ENCODE measurements at places on chromosomes 12 and 14. TPM values are rescaled to one million over a fixed set of nuclear protein-coding genes. Genes with fewer than 3 reads are reported as not detected.

- peak overlapping the region; percentile 88 for H3K27ac ChIP-seq
- H3K36me3 ChIP-seq = peaks cover 3% of the 10 kb centered on the region
- peak overlapping the region; percentile 97 for H3K4me3 ChIP-seq
- H3K4me1 ChIP-seq = peaks cover 15% of the 10 kb centered on the region
- no peaks in the 10 kb centered on the region for H3K27me3 ChIP-seq
- peak; percentile 99 for DNase-seq
These were observed 19.3 kb downstream of the HPD start for GRCh38 chr12:121839106-121839992.

DNA sequence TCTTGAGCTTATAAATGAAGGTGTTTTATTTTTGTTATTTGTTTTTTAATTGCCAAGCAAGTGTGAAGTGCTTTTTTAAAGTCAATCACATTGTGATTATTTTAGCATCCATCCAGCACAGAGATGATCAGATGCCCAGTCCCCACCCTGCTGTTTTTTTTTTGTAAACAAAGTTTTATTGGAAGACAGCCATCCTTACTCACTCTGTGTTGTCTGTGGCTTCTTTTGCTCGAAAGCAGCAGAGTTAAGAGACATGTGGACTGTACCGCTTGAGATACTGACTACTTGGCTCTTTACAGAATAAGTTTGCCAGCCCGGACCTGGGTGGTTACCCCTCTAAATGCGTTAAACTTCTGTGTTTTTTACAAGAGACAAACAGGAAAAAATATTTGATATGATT lies 30.9 kb upstream of the AMN start:
- H3K27ac ChIP-seq = no peak overlapping the region
- no peak for DNase-seq
- no peak overlapping the region for H3K4me3 ChIP-seq
- peaks cover 4% of the 10 kb centered on the region for H3K4me1 ChIP-seq
- H3K27me3 ChIP-seq = no peaks in the 10 kb centered on the region

OTUB2 gene
- total RNA-seq = 0.12 TPM

DNA sequence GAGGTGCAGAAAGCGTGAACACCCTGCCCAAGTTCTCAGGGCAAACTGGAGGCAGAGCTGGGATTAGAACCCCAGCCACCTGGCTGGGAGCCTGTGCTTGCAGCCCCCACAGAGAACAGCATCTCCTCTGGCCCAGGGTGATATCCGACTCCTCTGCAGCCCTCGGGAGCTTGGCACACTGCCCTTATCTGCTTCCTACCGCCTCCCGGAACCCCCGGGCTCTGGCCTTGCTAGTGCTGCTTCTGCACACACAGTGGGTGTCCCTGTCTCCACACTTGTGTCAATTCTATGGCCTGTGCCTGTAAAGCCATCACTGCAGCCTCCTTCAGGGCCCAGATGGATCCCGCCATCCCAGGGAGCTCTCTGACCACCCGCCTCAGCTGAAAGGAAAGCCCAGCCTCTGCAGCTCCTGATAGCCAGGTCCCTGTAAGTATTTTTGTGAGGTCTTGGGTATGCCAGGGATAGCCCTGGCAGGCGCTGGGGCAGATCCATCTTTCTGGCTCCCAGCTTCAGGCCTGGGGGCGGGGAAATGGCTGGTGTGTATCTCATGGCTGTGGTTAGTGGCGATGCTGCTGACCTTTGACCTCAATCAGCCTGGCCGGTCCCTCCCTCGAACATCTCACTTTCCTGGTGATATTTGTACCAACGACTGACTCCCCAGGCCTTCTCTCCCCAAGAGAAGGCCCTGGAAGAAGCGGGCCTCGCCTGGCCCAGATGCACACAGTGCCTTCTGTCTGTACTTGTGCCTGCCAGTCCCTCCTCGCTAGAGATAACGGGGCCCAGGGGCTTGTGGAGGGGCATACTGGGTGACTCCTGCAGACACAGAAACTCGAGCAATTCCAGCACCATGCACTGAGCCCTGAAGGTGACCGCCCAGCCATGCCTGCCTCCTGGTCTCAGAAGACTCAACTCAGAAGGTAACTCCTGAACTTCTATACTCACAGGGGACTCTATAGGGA lies 183.8 kb downstream of the CALM1 start:
- no peak overlapping the region for H3K4me3 ChIP-seq
- no peak overlapping the region for H3K27ac ChIP-seq
- no peaks in the 10 kb centered on the region for H3K27me3 ChIP-seq
- no peaks in the 10 kb centered on the region for H3K36me3 ChIP-seq
- DNase-seq = no peak
- H3K4me1 ChIP-seq = no peaks in the 10 kb centered on the region

DNA sequence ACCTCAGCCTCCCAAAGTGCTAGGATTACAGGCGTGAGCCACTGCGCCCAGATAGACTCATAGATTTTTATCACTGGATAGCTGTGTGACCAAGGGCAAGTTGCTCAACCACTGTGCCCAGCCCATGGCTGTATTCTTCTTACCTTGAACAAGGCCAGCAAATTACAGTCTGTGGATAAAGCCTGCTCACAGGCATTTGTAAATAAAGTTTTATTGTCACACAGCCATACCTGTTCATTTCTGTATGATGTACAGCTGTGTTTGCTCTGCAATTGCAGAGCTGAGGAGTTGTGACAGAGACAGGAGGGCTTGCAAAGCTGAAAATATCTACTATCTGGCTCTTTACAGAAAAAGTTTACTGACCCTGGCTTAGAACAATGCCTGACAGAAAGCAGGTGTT lies 35.2 kb upstream of the LHX5 start:
- H3K4me1 ChIP-seq = no peaks in the 10 kb centered on the region
- H3K27ac ChIP-seq = no peak overlapping the region
- H3K27me3 ChIP-seq = peaks cover 36% of the 10 kb centered on the region
- no peak overlapping the region for H3K4me3 ChIP-seq
- DNase-seq = no peak
- H3K36me3 ChIP-seq = no peaks in the 10 kb centered on the region

GRCh38 chr14:101717663-101718490 lies 43.6 kb upstream of the PPP2R5C start:
- H3K4me3 ChIP-seq = no peak overlapping the region
- H3K27ac ChIP-seq = no peak overlapping the region
- H3K27me3 ChIP-seq = peaks cover 26% of the 10 kb centered on the region
- H3K4me1 ChIP-seq = peaks cover 12% of the 10 kb centered on the region

GRCh38 chr14:26636561-26636960 lies 38.7 kb upstream of the NOVA1 start:
- H3K4me3 ChIP-seq = no peak overlapping the region
- no peaks in the 10 kb centered on the region for H3K4me1 ChIP-seq

TBC1D30 gene
- 0.13 TPM for total RNA-seq

DNA sequence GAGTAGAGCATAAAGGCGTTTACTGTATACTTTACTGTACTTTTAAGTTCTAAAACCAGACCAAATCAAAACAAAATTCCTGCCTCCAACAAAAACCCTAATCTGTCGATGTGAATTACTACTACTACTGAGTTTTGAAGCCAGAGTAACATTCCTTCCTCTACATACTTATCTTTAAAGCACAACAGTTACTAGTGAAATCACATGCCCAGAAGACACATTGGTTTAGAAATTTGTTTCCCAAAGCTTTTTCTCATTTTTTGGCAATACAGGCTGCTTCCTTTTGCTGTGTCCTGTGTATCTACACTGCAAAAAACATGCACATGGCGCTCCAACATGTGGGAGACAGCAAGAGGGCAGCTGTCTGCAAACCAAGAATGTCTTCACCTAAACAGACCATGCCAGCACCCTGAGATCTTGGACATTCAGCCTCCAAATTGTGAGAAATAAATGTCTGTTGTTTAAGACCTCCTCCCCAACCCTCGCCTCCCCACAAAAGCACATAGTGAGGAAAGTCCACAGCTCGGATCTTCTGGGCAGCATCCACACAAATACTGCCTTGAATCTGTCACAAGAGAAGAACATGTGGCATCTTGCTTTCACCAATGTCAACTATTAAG lies 21.1 kb downstream of the SETD3 start:
- no peak overlapping the region for H3K27ac ChIP-seq
- peaks cover 7% of the 10 kb centered on the region for H3K4me1 ChIP-seq
- H3K4me3 ChIP-seq = no peak overlapping the region
- no peak for DNase-seq
- H3K27me3 ChIP-seq = no peaks in the 10 kb centered on the region

GRCh38 chr12:99370421-99371138 lies 277.0 kb upstream of the GARIN6 start:
- no peak for DNase-seq
- H3K36me3 ChIP-seq = no peaks in the 10 kb centered on the region
- H3K27me3 ChIP-seq = no peaks in the 10 kb centered on the region
- no peak overlapping the region for H3K27ac ChIP-seq
- H3K4me3 ChIP-seq = no peak overlapping the region

DNA sequence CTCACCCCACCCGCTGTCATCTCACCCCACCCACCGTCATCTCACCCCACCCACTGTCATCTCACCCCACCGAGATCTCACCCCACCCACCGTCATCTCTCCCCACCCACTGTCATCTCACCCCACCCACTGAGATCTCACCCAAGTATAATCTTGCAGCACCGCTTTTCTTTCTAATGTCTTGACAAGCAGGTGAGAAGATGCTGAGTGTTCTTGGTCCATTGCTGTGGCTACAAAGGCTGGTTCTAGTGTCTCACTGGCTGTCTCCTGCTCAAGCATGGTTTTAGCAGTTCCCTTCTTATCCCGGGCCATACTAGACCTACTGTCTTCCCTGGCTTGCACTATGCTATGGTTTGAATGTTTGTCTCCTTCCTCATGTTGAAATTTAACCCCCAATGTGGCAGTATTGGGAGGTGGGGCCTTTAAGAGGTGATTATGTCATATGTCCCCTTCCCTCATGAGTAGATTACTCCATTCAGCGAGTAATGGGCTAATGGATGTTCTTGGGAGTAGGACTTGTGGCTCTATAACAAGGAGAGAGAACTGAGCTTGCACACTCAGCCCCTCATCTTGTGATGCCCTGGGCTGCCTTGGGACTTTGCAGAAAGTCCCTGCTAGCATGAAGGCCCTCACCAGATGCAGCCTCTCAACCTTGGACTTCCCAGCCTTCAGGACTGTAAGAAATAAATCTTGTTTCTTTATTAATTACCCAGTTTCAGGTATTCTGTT lies 47.7 kb upstream of the PPP2R5C start:
- no peak for DNase-seq
- H3K27ac ChIP-seq = no peak overlapping the region
- H3K4me3 ChIP-seq = no peak overlapping the region

- no peaks in the 10 kb centered on the region for H3K36me3 ChIP-seq
- H3K4me3 ChIP-seq = no peak overlapping the region
- H3K27ac ChIP-seq = no peak overlapping the region
- no peak for DNase-seq
- peaks cover 14% of the 10 kb centered on the region for H3K27me3 ChIP-seq
These were observed 94.7 kb upstream of the GSC start for GRCh38 chr14:94864387-94865195.

Measured in activated B cell treated with CpG ODN at 0.5 μM for 24 hours (primary cell).